ENCODE measurements at places on chromosomes 5 and 9.

DNA sequence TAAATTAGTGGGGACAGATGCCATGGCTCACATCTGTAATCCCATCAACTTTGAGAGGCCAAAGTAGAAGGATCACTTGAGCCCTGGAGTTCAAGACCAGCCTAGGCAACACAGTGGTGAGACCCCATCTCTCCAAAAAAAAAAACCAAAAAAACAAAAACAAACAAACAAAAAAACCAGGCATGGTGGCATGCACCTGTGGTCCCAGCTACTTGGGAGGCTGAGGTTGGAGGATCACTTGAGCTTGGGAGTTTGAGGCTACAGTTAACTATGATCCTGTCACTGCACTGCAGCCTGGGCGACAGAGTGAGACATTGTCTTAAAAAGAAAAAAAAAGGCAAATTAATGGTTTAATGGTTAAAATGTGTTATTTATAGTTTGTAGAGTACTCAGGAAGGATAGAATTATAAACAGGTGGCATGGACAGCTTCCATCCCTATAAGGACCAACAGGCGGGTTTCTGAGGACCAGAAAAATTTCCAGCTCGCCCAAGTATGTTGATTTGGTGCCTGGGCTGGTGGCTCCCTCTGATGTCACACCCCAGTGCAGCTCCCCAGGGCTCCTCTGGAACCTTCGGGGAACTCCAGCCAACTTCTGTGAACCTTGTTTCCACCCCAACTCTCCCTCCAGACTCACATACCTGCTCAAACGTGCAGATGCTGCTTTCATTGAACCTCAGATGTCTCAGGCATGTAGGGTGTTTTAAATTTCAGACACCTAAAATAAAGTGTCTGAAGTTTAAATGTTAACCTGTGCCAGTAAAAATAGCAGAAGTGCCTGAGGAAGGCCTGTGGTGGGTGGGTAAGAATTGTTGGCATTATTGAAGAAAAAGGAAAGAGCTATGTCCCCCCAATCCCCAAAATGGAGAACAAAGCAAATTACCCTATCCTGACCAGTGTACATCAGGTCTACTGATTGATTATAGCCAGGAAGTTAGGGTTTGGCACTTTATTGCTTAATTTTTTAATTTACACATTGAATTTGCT is 69.0 kb downstream of the TRIO start:
- no peak for DNase-seq

GRCh38 chr5:178535299-178536175 is 54.7 kb downstream of the COL23A1 start:
- no peak for DNase-seq

GRCh38 chr5:164377746-164378145 is 872.3 kb downstream of the MAT2B start:
- no peak for DNase-seq

DNA sequence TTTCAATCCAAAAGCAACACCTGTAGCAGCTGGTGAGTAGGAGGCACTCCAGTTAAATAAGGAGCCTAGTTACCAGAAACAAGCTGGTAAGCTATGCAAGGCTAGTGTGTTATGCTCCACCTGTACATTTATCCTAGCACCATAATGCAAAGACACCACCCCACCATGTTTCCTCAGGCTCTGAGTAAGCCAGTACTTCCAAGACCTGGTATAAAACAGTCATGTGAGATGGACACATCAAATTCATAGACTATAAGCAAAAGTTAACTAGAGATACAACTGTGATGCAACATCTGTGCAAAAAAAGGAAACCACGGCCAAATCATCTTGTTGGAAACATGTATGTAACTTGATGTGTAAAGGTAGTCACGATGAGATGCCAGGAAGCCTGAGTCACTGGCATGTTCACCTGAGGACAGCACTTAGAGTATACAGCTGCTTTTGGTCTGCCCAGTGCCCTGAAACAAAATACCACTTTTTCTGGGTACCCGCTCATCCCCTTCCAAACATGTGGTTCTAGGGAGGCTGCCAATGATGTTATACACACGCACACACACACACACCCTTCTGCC is 66.1 kb downstream of the CDK5RAP2 start:
- no peak for DNase-seq

- no peak for DNase-seq
These were observed 1.9 kb downstream of the MYOZ3 start for GRCh38 chr5:150662731-150663516.

DNA sequence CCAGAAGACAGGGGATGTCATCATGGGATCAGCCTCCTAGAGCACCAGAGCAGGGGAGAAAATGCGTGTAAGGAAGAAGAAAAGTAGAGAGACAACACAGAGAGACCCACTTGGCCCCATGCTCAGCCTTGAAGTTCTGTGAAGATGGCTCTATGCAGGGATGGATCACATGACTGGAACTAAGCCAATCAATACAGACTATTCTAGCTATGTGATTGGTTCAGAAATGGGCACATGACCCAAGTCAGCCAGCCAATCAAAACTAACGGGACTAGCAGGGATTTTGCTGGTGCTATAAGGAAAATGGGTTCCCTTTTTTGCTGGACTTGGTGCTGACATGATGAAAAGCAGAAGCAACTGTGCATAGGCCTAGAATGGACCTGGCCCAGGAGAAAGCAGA is 173.0 kb upstream of the TBC1D2 start:
- no peak for DNase-seq

Measured in stimulated activated naive CD4-positive, alpha-beta T cell treated with Interleukin-2 at 50 U/mL for 16 hours (primary cell).